ENCODE measurements at places on chromosomes 4 and X.

DNA sequence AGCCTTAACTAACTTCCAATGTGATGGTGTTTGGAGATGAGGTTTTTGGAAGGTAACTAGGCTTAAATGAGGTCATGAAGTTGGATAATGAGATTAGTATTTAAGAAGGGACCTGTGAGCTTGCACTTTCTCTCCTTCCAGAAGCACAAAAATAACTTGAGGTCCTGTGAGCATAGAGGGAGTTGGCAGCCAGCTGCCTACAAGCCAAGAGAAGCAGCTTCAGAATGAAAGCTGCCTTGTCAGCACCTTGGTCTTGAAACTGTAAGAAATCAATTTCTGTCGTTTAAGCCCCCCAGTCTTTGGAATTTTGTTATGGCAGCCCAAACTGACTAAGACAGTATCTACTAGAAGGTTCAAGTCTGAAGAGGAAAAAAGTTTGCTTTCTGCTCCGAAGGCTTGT is 280.2 kb upstream of the GALNTL6 start:
- DNase-seq = no peak

- DNase-seq = no peak
Measured at GRCh38 chr4:125198916-125199315, 115.8 kb upstream of the FAT4 start.

- DNase-seq = no peak
Measured at GRCh38 chrX:44036336-44036735, 63.1 kb upstream of the NDP start.

DNA sequence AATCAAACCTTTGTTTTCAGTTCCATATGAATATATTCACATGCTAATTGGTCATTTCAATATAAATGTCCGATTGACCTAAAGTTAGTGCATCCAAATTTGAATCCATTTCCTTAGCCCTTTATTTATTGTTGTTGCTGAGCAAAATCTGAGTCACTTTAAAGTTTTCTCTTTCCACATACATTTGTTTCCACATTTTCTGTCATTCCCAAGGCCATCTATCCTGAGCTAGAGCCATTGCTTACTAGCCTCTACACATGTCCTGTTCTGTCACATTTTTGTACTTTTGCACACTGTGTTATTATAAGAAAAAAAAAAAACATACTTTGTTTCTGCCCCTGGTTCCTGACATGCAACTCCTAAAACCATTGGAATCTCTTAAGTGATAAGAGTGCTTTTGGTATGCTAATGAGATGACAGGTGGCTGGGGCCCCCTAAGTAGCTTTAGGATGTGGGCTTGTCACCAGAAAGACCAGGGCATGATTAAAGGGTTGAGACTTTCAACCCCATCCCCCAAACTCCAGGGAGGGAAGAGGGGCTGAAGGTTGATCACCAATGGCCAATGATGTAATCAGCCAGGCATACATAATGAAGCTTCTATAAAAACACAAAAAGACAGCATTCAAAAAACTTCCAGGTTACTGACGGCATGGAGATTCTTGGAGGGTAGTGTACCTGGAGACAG is 353.3 kb upstream of the MAGEB16 start:
- DNase-seq = no peak

GRCh38 chr4:186586205-186586604 is 30.8 kb upstream of the MTNR1A start:
- DNase-seq = no peak

GRCh38 chr4:123616951-123617461 is 220.4 kb downstream of the SPRY1 start:
- peak; percentile 67 for DNase-seq

- peak; percentile 72 for DNase-seq
Measured at GRCh38 chr4:38099908-38100407, 139.8 kb downstream of the PTTG2 start.

GRCh38 chrX:46185923-46186810 is 359.1 kb downstream of the ZNF674 start:
- no peak for DNase-seq

GRCh38 chr4:10492464-10492863 is 35.2 kb upstream of the ZNF518B start:
- no peak for DNase-seq

DNA sequence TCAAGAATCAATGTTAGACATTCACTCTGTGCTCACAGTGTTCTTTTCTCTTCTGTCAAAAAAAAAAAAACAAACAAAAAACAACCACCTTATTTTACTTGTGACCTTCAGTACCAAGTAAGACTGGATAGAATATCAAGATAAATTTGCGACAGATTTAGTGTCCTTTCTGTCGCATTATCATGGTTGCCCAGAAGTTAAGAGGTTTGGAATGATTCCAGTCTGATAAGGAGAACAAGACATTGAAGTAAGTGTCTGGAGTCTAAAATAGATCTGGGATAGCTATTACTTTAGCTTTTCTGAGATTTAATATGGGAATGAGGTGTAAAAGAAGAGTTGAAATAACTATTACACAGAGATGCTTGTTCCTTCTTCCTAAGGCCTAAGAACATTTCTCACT is 31.7 kb downstream of the SNCA start:
- DNase-seq = no peak

DNA sequence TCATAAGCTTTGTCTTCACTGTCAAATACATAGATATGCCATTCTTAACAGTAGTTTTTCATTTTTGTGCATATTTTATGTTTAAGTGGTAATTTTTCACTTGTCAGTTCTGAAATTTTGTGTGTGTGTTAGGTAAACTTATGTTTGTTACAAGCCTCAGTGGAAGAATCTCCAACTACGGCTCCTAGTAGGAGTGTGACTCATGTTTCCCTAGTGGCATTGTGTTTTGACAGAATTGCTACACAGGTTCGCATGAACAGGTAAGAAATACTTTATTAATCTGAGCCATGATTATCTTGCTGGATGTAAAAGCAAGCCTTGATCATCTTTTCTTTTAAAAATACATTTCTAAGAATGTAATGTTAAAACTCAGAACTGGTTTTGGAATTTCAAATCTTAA is 94.4 kb downstream of the BLTP1 start:
- no peak for DNase-seq
